ENCODE measurements at places on chromosomes 16 and 17.

DNA sequence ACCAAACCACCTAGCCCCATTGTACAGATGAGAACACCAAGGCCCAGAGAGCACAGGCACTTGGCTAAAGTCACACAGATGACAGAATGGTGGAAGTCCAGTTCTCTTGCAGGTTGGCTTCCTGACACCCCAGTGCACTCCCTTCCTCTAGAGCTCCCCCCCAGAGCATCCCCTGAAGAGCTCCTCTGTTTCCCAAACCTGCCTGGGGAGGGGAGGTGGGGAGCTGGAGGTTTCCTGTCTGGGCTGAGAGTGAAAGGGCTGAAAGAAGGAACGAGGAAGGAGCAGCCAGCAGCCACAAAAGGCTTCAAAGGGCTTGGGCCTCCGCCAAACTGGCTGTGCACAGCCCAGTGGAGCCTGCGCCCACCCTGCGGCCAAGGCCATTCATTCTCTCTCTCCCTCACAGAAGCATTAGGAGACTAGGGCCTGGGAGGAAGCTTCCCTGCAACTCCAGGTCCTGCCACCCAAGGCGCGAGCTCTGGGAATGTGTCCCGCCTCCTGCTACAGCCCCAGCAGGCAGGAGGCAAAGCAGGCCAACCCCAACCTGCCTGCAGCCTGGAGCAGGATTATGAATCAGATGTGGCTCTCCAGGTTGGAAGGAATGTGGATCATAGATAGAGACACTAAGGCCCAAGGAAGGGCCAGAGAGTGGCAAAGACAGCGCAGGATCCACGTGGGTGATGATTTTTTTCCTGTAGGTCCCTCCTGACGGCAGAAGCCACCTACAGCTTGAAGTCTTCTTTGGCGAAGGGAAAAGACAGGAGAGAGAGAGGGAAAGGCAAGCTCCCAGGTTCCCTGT is 913 bp downstream of the SLC13A5 start:
- DNase-seq = no peak

- DNase-seq = no peak
Observed at GRCh38 chr17:43431714-43432523, 33.1 kb downstream of the ARL4D start.

GRCh38 chr17:42682722-42683403 is 532 bp downstream of the CNTNAP1 start:
- no peak for DNase-seq

DNA sequence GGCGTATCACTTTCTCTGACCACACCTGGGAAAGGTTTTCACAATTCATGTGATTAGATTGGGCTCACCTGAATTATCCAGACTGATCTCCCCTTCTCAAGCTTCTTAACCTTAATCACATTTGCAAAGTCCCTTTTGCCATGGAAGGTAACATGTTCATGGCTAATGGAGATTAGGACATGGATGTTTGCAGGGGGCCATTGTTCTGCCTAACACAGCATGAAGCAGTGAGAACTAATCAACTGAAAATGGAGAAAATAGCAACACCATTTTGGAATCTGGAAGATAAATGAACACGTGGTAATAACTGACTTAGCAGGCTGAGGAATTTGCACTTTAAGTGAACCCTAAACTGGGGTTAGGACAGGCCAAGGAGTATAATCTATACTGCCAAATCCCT is 25.0 kb upstream of the SBK1 start:
- no peak for DNase-seq

DNA sequence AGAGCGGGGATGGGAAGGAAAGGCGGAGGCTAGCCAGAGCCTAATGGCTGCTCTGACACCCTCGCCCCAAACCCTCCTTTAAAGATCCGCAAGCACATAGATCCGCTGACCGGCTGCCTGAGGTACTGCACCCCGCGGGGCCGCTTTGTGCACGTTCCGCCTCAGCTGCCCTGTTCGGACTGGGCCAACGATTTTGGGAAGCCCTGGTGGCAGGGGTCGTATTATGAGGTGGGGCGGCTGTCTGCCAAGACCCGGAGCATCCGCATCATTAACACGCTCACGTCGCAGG is 663 bp downstream of the CYB5D1 start:
- DNase-seq = no peak

GRCh38 chr16:14445937-14446715 is 183.9 kb downstream of the PARN start:
- DNase-seq = no peak

GRCh38 chr16:49931916-49932315 is 76.0 kb upstream of the ZNF423 start:
- DNase-seq = no peak

DNA sequence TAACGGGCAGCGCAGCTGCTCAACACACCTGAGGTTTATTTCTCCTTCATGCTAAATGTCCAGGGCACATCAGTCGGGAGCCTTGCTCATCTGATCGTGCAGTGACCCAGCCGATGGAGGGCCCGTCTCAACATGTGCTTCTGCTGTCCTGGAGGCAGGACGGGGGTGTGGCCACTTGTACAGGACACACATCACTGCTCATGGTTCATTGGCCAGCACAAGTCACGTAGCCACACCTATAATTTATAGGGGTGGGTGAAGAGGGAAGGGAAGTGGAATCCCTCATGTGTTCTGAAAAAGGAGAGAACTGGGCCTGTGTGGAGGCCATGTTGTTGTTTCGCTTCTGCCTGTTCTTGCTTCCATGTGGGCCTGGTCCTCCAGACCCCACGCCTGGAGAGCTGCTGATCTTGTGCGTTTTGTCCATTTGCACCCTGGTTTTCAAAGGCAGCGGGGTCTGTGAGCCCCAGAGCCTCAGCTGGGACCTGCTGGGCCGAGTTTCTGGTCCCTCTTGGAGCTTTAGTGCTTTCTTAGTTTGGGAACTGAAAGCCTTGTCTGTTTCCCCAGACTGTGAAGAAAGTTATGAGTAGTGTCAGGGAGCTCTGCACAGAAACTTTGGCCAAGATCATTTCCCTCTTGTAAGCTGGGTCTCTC is 60.5 kb downstream of the CMIP start:
- DNase-seq = no peak

GRCh38 chr17:76379275-76379641 is 5.2 kb upstream of the SPHK1 start:
- DNase-seq = no peak

DNA sequence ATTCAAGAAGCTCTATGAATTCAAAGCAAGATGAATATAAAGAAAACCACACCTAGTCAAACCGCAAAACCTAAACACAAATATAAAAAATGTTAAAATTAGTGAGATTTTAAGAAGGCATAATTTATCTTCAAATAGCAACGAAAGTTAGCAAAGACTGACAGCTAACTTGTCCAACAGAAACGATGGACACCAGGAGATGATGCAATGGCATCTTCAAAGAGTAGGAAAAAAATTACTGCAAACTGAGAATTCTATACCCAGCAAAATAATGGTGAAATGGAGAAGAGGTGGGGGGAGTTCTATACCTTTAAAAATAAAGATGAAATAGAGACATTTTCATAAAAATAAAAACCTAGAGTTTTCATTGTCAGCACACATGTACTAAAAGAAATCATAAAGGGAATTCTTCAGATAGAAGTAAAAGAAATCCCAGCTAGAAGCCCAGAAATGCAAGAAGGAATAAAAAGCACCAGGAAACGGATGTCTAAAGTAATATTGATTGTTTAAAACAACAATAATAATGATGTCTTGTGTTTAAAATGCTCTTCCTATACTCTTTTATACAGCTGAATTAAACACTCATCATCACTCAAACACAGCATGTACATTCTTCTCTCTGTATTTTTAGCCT is 24.6 kb upstream of the TANC2 start:
- DNase-seq = no peak

DNA sequence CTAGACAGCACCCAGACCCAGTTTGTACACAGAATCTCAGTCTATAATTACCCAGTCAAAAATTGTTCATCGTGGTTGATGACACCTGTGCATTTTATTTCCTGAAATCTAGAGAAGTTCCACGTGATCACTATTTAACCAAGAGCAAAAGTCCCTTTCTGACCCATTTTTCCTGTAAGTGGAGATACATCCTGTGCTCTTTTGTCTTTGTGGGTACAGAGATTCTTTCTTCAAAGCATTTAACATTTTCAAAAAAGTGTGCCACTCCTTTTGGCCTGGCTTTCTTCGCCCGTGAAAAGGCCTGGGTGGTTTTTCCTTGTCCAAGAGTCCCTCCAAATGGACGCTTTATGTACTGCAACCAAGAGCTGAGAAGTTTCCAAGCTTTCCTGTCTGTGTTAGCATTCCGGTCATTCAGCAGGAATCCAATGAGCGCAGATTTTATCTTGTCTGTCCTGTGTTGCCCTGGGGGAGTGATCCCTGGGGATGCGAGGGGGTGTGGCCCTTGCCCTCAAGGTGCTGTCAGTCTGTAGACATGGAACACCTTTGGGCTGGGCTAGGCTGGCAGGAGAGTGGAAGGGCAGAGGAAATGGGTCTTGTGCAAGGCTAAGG is 161.1 kb upstream of the CACNG5 start:
- DNase-seq = peak; percentile 59

DNA sequence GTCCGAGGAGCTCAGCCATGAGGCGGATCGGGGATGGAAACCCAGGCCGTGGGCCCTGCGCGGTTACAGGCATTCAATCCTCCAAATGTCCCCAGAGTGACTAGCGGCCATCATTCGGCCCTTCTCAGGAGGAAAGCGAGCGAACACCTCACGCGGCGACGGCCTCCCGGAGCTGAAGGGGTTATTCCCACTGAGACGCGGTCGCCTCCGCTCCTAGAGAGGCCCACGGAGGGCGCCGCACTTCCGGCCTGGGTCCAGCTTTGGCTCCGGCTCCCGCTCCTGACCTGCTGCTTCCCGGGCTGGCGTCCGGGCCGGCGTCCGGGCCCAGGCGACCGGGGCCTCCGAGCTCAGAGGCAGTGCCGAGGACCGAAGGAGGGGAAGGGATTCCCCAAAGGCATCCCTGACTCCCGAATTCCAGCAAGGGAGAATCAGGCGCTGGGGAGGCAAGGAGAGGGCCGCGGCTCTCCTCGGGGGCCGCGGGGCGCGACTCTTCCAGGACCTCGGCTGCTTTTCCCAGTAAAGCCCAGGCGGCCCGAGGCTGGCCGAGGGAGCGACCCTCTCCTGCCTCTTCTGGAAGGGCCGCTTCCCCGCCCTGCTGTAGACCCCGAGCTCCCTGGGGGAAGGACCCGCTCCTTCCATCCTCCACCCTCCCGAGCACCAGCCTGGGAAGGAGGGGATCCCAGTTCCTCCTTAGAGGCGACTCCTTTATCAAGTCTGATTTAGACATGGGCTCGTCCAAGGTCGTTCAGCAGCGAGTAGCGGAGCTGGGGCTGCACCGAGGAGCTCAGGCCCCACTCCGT is 18.6 kb upstream of the ZNF629 start:
- DNase-seq = peak; percentile 85

GRCh38 chr17:39209317-39210092 is 9.4 kb downstream of the RPL19 start:
- peak; percentile 59 for DNase-seq

DNA sequence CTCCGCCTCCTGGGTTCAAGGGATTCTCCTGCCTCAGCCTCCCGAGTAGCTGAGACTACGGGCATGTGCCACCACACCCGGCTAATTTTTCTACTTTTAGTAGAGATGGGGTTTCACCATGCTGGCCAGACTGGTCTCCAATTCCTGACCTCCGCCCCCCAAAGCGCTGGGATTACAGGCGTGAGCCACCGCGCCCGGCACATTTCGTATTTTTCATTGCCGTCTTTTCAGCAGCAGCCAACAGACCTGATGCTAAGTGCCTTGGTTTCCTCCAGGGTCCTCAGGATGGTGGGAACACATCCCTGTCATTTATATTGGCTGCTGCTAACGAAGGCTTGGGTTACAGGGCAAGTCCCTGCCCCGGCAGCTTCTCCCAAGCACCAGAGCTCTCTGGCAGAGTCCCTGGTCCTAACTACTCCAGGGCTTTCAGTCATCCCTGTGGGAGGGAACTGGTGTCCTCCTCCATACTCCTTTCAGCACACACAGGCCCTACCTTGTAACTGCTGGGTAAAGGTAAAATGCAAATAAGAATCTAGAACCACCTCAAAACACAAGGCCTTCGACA is 1.5 kb upstream of the RNF157 start:
- DNase-seq = no peak

DNA sequence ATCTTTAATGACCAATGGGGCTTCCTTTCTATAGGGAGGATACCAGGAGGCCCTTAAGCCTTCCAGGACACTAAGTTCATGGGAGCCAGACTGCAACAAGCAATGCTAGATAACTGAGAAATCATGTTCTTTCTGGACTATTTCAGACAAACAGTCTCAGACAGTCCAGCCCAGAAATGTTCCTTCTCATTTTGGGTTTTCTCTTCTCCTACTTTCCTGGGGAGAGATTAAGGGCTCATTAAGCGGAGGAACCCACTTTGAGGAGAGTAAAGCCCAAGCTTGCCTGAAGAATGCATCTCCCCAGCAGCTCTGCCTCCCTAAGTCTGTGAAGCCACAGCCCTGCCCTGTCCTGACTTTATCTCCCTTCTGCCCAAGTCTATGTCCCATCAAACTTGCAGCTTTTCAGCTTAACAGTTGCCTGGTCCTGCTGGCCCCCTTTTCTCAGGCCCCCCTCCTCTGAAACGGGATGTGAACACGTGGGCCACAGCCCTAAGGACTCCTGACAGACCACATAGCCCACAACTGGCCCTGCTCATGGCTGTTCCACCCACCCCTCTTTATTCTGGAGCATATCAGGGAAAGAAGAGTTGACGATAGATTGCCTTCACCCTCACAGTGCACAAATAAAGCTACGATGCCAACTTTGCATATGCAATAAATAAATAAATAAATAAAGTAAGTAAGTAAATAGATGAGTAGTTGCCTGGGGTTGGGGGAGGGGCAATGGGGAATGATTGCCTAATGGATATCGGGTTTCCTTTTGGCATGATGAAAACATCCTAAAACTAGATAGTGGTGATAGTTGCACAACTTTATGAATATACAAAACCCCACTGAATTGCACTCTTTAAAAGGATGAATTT is 111.0 kb downstream of the N4BP1 start:
- peak; percentile 44 for DNase-seq

DNA sequence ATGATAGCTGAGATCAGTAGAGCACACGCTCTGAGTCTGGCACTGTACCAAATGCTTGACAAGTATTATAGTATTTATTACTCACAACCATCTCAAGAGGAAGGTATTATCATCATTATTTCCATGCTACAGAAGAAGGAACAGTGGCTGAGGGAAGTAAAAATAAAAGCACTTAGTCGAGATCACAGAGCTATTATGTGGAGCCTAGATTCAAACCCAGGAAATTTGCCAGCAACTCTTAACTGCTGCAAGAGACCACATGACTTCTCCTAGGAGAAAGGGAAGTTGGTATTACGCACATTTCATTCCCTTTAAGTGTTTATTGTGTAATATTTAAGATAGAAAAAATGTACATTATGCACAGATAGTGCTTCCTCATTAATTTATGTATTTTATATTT is 1.0 kb upstream of the RHOT1 start:
- peak; percentile 64 for DNase-seq

DNA sequence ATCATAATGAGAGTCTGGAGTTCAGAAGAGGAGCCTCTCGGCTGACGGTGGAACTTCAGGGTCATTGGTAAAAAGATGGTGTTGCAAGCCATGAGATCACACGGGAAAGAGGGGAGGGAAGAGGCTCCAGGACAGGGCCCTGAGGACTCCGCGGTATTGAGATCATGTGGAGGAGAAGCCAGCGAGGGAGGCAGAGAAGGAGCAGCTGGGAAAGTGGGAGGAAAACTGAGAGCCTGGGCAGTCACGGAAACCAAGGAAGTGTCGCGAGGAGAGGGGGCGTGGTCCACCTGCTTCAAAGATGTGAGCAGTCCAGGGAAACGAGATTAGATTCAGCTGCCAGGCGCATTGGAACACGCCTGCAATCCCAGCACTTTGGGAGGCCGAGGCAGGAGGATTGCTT is 27.7 kb upstream of the SBK1 start:
- DNase-seq = no peak

- DNase-seq = no peak
Observed at GRCh38 chr16:73890186-73891128, 406.2 kb upstream of the PSMD7 start.

Data from mucosa of gallbladder (tissue), 1 donor.